ENCODE measurements at places on chromosomes 3 and 15.

DNA sequence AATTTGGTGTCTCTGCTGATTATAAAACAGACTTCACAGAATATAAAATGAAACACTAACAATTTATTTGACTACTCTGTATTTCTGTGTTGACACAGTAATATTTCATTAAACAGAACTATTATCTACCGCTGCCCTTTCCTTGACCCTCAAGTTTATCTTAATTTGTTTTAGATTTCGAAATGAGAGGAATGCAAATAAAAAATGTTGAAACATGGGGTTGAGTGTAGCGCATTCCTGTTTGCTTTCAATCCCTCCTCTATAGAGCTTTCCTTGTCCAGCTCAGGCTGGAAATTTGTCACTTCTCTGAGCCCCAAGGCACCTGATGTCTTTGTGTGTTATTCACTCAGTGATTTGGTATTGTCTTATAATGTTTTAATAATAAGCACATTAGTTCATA lies 550.2 kb downstream of the ZBBX start:
- ATAC-seq: no peak

DNA sequence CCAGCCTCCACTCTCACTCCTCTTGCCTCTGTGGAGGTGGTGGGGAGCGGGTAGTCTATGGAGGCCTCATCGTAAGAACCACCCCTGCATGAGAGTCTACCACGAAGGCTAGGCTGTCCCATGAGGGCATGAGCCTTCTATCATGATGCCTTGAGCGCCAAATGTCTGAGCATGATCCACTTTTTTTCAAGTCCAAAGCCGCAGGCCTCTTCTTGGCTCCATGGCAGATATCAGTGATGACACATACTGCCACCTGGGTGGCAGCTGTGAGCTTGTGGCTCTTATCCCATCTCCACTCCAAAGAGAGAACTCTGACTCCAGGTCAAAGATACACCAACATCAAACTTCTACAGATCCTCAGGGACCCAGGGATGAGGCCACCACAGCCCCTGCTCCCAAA lies 13.5 kb downstream of the POC1A start:
- no peak for ATAC-seq

DNA sequence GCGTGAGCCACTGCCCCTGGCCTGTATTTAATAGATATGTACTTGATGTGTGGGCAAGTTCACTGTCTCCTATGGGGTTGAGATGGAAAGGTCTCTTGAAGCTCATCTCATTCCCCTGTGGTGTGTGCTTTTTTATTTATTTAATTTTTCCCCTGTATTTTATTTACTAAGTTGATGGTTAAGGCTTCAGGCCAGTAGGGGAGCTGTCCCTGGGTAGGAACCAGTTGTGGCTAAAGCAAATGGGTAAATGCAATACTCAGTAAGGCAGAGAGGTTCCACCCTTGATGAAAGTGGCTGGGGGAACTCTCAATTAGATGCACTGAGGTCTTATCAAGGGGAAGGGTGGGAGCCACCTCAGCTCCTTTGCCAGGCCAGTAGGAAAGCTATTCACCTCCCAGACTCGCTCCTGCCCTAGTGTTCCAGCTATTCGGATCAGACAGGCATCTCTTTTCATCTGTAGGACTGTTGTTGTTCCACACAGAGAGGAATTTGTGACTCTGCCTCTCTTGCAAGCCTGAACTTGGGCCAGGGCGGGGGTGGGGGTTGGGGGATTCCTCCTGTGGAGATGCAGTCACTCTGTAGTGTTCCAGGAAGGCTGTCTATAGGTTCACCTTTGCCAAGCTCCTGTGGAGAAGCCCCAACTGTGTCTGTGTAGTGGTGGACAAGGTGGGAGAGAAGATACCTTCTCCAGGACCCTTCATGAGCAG lies 26.1 kb downstream of the PCCB start:
- ATAC-seq: no peak

DNA sequence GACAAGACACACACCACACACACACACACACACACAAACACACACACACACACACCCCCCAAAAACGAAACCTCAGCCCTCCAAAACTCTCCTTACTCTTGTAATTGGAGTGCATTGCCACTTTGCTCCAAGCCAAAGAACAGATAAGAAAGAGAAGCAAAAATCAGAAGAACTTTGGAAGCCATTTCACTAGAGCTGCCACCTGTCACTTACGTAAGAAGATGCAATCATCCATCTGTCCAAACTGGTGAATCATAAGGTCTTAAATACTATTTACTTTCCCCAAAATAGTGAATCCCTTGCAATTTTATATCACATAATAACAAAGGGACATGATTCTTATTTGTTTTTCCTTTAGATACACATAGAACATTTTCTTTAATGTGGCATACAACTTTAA lies 285.4 kb downstream of the ZBTB20 start:
- no peak for ATAC-seq

DNA sequence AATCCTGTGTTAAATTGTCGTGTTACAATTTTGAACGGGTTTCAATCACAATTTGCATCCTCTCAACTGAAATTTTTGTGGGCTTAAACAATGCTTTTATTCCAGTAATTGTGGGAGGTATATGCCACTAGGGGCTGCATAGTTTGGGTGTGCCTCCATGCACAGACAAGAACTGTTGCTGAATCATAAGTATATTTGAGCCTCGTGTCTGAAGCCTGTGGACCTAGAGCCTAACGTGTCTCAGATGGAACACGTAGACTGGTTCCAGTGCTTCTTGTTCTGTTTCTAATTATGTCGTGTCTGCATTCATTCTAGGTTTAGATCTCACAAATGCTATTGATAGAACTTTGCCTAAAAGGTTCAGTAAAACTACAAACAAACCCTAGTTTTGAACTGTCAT lies 363.4 kb downstream of the RBMS3 start:
- no peak for ATAC-seq

DNA sequence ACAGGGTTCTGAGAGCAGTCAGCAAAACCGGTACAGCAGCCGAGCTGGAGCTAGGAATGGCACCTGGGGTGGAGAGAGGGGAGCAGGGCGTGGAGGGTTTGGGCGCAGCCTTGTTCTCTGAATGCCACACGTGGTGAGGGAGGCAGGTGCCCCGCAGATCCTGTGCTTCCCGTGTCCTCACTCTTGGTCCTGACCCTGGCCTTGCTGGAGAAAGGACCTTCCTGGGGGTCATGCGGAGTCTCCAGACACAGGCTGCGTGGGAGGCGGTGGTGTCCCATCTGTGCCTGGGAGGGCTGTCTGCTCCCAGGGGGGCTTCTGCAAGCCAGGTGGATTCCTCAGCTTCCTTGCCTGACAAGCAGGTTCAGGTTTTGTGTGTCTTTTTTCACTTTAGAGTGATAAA lies 244.7 kb upstream of the LYSMD4 start:
- no peak for ATAC-seq

- ATAC-seq: peak; percentile 47
Observed at GRCh38 chr15:45640616-45641015, 5.8 kb downstream of the SQOR start.

DNA sequence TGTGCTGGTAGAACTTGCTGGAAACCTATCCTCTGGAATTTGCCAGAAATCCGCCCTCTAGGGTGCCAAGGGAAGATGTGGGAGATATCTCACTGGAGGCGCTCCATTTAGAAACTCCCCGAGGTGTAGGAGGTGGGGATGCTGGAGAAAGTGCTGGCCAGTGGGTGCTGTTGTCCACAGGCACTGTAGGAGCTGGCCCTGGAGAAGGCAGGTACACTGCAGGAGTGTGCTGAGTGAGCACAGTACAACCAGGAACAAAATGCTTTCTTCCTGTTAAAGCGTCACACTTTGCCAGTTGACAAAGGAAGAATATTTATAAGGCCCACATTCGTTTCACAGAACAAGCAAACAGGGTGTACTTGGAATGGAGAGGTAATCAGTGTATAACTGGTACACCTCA lies 119.9 kb downstream of the CACNA1D start:
- ATAC-seq: no peak
